ENCODE measurements at places on chromosomes 6 and 20. TPM values are rescaled to one million over a fixed set of nuclear protein-coding genes. Genes with fewer than 3 reads are reported as not detected.

EPM2A gene
- 10.7 TPM for total RNA-seq

STK4 gene
- 42.0 TPM for total RNA-seq

SLCO4A1 gene
- 130 TPM for total RNA-seq

NRSN1 gene
- total RNA-seq, result not detected

TNFRSF6B gene
- total RNA-seq, result 7.2 TPM

GSS gene
- total RNA-seq, result 137 TPM

OR2H1 gene
- total RNA-seq, result not detected

TMEM74B gene
- total RNA-seq, result 0.37 TPM

MEI4 gene
- total RNA-seq, result not detected

DEFB124 gene
- total RNA-seq, result not detected

PTCRA gene
- not detected for total RNA-seq

SPTLC3 gene
- 3.0 TPM for total RNA-seq

SYTL3 gene
- 0.29 TPM for total RNA-seq

DACT2 gene
- total RNA-seq, result not detected

KHDRBS2 gene
- total RNA-seq, result 0.45 TPM

R3HDML gene
- total RNA-seq, result not detected

SYCP2L gene
- total RNA-seq, result 2.7 TPM

ACSS1 gene
- 3.3 TPM for total RNA-seq

GSTA2 gene
- not detected for total RNA-seq
